AG04449 (cell line): ENCODE measurements at places on chromosomes 6 and 20.

GRCh38 chr6:1577896-1578745, 31.6 kb upstream of the FOXC1 start:
- DNase-seq: no peak

DNA sequence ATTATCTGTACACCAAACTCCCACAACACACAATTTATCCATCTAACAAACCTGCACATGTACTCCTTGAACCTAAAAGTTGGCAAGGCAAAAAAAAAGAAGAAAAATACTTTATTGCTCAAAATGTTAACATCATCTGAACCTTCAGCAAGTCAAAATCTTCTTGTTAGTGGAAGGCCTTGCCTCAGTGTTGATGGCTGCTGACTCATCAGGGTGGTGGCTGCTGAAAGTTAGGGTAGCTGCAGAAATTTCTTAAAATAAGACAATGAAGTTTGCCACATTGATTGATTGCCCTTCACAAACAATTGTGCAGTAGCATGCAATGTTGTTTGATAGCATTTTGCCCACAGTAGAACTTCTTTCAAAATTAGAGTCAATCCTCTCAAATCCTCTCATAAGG, 2.7 kb upstream of the WFDC11 start:
- DNase-seq: no peak

- no peak for DNase-seq
Measured at GRCh38 chr20:50903353-50904051, 27.7 kb downstream of the ADNP start.

DNA sequence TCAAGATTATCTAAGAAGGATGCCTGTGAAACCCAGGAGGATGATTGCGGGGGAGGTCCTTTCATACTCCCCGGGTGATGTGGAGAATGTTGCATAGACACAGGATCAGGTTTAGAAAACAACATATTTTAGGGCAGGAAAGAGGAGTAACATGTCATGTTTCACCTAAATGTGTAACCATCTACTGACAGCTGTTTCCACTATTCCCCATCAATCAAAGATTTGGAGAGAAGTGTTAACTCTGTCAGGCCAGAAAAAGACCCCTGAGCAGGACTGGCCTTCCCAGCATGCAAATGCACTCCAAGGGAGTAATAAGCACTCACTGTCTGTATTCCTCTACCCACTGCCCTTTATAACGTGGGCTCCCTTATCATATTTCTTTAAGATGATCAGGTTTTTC, 148.0 kb upstream of the KCNK16 start:
- no peak for DNase-seq

- no peak for DNase-seq
Measured at GRCh38 chr6:143205131-143205535, 144.4 kb downstream of the AIG1 start.

- DNase-seq: no peak
Measured at GRCh38 chr20:63116412-63117106, 99.4 kb downstream of the YTHDF1 start.

DNA sequence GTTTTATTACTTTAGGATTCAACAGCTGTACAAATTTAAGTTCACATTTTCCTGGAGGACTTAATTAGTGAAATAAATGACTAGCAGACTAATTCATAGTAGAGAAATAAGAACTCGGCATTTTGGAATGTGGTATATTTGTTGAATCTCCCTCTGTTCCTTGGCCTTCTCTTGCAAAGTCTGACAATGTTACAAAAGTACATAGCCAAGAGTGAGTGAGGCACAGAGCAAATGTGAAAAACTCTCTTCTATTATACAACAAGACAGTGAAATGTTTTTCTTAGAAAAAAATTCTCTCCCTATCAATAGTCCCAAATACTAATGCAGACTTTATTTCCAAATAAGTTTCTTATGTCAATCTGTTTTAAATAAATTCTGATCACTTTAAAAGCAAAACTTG, 44.2 kb upstream of the TCF21 start:
- no peak for DNase-seq
